WTC11 (cell line): ENCODE measurements at places on chromosomes 7 and 10. TPM values are rescaled to one million over a fixed set of nuclear protein-coding genes. Genes with fewer than 3 reads are reported as not detected.

- no peaks in the 10 kb centered on the region for H3K4me1 ChIP-seq
- no peak overlapping the region for H3K4me3 ChIP-seq
- no peaks in the 10 kb centered on the region; the same call in 1 of the 2 replicates for H3K27me3 ChIP-seq
- no peak for DNase-seq
- H3K27ac ChIP-seq: no peak overlapping the region
- no peaks in the 10 kb centered on the region for H3K36me3 ChIP-seq
Observed at GRCh38 chr10:11713963-11714362, 28.2 kb upstream of the ECHDC3 start.

DNA sequence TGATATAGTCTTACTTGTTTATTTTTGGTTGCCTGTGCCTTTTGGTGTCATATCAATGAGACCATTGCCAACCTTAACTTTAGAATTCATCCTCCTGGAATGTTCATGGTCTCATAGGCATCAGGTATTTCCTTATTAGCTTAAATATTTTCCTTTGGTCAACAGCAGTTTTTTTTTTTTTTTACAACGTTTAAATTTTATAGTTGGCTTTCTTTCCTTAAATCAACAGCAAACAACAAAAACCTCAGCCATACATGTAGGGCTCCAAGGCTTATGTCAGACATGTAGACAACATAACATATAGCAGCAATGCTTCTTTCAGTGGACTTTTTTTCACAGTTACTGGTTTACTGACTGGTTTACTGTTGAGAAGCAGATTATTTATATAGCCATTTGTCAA, 22.7 kb downstream of the ENTPD7 start:
- H3K36me3 ChIP-seq: no peaks in the 10 kb centered on the region; the same call in 1 of the 2 replicates
- no peak overlapping the region for H3K27ac ChIP-seq
- H3K4me3 ChIP-seq: no peak overlapping the region

DNA sequence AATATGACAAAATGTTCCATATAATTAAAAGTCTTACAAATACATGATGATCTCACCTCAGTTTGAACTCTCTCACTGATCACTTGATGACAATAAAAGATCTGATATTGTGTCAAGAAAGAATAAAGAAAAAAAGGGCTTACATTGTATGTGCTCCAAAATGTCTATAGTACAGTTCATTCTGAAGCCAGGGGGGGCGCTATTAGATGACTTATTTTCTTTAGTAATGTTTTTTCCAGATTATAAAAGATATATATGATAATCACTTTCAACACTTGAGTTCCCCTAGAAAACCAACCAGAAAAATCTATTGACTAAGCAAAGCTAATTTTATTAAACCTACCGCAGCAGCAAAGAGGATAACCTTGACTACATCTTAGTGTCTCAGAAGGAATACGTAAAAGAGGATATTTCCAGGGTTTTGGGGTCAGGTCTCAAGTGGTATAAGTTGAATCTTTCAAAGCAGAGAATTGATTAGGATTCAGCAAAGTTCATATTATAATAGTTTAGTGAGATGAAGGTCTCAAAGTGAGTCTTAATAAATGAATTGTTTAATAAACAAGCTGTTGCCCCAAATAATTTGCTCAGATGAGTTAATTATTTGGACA, 55.8 kb downstream of the PTN start:
- H3K36me3 ChIP-seq: peaks cover 17% of the 10 kb centered on the region
- peak; percentile 14 for DNase-seq
- no peak overlapping the region for H3K4me3 ChIP-seq
- H3K4me1 ChIP-seq: peaks cover 23% of the 10 kb centered on the region
- H3K27me3 ChIP-seq: no peaks in the 10 kb centered on the region

GRCh38 chr10:124650820-124651401, 93.3 kb downstream of the FAM53B start:
- no peak for DNase-seq
- H3K4me3 ChIP-seq: no peak overlapping the region

DNA sequence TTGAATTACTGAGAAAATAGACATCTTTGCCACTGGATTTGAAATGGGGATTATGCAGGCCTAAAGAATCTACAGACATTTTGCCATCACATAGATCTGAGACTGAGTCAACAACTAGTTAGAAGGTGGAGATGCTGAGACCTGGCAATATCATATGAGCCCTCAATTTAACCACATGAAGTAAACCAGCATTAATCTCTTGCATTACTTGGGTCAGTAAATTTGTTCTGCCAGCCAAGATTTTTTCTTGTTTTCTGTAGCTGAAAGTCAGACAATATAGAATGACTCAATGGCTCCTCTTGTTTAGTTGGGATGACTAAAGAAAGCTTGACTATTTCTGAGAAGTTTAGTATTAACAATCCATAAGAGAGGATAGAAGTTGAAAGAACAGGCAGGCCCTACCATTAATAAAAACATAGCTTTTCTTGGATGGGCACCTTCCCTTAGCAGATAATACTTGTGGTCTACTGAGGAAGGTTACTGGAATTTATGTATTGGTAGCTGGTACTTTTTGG, 396.7 kb upstream of the SORCS1 start:
- H3K4me1 ChIP-seq: no peaks in the 10 kb centered on the region
- H3K4me3 ChIP-seq: no peak overlapping the region
- H3K27me3 ChIP-seq: no peaks in the 10 kb centered on the region
- peaks cover 6% of the 10 kb centered on the region for H3K36me3 ChIP-seq
- DNase-seq: no peak

DNA sequence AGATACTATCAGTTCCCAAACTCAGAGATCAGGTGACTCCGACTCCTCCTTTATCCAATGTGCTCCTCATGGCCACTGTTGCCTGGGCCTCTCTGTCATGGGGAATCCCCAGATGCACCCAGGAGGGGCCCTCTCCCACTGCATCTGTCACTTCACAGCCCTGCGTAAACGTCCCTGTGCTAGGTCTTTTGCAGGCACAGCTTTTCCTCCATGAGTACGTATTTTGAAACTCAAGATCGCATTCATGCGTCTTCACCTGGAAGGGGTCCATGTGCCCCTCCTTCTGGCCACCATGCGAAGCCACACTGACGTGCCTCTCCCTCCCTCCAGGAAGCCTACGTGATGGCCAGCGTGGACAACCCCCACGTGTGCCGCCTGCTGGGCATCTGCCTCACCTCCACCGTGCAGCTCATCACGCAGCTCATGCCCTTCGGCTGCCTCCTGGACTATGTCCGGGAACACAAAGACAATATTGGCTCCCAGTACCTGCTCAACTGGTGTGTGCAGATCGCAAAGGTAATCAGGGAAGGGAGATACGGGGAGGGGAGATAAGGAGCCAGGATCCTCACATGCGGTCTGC, 162.2 kb downstream of the EGFR start:
- no peaks in the 10 kb centered on the region for H3K27me3 ChIP-seq
- H3K36me3 ChIP-seq: no peaks in the 10 kb centered on the region
- H3K27ac ChIP-seq: no peak overlapping the region
- DNase-seq: no peak

- no peak overlapping the region for H3K27ac ChIP-seq
- DNase-seq: no peak
- H3K36me3 ChIP-seq: peaks cover 10% of the 10 kb centered on the region
- no peak overlapping the region for H3K4me3 ChIP-seq
- H3K4me1 ChIP-seq: peaks cover 17% of the 10 kb centered on the region
Observed at GRCh38 chr10:123380491-123381085, 226.4 kb downstream of the BUB3 start.

DNA sequence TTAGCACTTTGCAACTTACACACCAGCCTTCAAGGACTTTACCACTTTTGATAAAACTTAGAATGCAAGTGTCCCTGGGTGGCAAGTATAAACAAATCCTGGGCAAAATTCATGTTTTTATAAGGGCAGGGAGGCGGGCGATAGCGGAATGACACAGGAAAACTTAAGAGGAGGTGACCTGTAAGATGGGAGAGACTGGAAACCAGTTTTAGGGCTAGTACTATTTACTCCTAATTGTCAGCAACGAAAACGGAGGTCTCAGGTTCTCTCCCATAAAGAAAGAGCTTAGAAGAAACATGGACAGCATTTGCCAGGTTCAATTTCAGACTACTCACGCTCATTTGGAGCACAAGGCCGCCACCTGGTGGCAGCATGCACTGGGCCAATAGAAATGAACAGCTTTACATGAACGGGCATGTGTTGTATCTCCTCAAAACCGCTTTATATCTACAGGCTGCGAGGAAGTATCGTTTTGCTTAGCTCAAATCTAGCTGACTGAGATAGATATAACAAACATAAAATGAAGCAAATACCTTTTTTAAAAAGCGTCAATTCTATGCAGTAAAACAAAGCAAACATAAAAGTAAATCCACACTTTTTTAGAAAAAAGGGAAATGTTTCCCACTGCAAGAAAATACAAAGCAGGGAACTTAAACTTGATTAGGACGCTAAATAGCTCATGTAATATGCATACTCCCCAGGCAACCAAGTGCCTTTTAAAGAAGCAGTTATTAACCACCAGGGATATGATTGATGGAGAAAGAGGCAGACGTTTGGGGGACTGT, 37.6 kb upstream of the SVOPL start:
- H3K4me3 ChIP-seq: no peak overlapping the region
- peaks cover 24% of the 10 kb centered on the region for H3K4me1 ChIP-seq
- H3K36me3 ChIP-seq: peaks cover 4% of the 10 kb centered on the region
- no peaks in the 10 kb centered on the region for H3K27me3 ChIP-seq

DNA sequence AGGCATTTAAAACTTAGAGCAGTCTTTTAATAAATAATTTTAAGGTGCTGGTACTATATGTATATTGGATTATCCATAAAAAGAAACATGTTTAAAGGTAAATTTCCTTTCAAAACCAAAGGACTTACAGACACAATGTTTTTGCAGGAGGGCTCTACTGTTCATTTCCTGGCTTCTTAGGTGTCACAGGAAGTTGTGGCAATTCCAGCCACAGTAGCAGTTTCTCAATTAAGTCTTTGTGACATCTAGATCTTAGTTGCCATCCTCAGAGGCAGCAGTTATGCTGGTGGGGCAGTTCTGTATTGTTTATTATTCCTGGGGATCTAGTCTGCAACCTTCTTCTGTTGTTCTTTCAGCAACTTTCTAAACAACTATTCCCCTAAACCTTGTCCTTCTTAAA, 460.1 kb downstream of the MAGI2 start:
- no peaks in the 10 kb centered on the region for H3K27me3 ChIP-seq
- no peak for DNase-seq
- H3K36me3 ChIP-seq: no peaks in the 10 kb centered on the region
- H3K4me1 ChIP-seq: no peaks in the 10 kb centered on the region
- no peak overlapping the region for H3K27ac ChIP-seq
- no peak overlapping the region for H3K4me3 ChIP-seq

DNA sequence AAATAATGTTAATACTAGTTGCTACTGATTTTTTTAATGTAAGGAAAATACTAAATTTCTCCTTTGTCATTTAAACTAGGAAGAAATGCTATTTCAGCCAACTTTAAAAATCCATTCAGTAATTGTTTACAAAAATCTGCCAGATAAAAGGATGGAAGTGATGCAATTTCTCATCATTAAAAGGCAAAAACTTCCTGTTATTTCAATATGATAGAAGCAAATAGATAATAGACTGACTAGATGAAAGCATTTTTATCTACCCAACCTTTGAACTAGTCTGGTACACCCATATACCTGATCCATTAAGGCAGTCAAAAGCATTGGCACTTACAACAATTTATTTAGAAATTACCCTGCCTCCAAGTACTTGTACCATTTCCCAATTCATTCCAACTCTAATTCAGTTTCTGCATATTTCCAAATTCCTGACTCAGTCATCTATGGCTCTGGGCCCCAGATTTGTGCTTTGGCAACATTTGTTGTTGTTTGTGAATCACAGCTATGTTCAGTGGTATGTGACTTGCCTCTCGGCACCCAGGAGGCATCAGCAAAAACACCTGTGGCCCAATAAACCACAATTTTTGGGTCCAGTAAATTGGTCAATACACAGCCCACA, 482.6 kb upstream of the SEMA3A start:
- H3K27me3 ChIP-seq: no peaks in the 10 kb centered on the region
- no peak for DNase-seq
- no peak overlapping the region; the same call in 1 of the 2 replicates for H3K27ac ChIP-seq
- peaks cover 10% of the 10 kb centered on the region for H3K4me1 ChIP-seq

DNA sequence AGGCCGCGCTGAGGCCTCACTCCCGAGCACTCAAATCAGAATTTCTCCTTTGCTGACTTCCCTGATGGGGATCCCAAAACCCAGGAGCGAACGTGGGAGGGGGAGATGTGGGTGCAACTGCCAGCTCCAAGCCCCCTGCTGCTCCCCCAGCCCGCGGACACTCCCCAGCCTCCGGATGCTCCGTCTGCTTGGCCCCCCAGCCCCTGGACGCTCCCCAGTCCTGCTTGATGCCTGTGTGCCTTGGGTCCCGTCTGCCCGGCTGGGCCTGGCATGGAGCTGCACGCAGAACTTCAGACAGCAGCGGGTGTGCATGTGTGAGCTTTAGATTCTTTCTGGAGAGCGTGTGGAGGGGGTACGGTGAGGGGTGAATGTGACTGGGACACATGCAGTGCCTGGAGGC, 4.7 kb upstream of the SHH start:
- H3K27ac ChIP-seq: no peak overlapping the region
- H3K4me3 ChIP-seq: no peak overlapping the region
- H3K36me3 ChIP-seq: no peaks in the 10 kb centered on the region
- DNase-seq: no peak
- peaks cover 21% of the 10 kb centered on the region for H3K4me1 ChIP-seq

- DNase-seq: no peak
- no peak overlapping the region for H3K4me3 ChIP-seq
- H3K27me3 ChIP-seq: no peaks in the 10 kb centered on the region
Observed at GRCh38 chr7:44385434-44386138, 60.2 kb upstream of the CAMK2B start.

DNA sequence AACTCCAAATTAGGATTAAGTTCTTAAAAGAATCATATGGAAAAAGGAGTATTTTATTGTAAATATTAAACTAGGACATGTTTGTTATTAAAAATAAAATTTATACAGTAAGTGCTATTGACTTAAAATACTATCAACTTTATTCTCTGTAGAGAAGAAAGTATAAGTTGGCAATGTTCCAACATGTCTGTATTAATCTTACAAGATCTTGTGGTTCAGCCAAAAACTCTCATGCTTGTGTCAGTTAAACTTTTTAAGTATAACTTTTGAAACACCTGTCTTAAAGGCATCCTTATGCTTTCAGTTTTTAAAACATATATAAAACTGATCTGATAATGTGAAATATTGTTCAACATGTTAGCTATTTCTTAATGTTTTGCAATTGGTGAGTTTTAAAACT, 160.7 kb downstream of the ZEB1 start:
- H3K4me3 ChIP-seq: no peak overlapping the region
- no peaks in the 10 kb centered on the region; the same call in 1 of the 2 replicates for H3K27me3 ChIP-seq
- no peak overlapping the region for H3K27ac ChIP-seq
- no peak for DNase-seq

KCNK18 gene
- not detected in 3 replicates for total RNA-seq

LIPN gene
- total RNA-seq: not detected in 3 replicates

STK17A gene
- total RNA-seq: 12.2 to 17.6 TPM (median 15.1 TPM) in 3 replicates

IL2RA gene
- total RNA-seq: 0.31 to 0.41 TPM (median 0.32 TPM) in 3 replicates

FRMPD2 gene
- total RNA-seq: 0.73 to 1.3 TPM (median 1.1 TPM) in 3 replicates

SLC39A12 gene
- total RNA-seq: not detected in 3 replicates

NUTM2D gene
- 1.0 to 1.6 TPM (median 1.2 TPM) in 3 replicates for total RNA-seq
